Fibroblast of mammary gland (primary cell): ENCODE measurements at places on chromosomes 1 and 21.

DNA sequence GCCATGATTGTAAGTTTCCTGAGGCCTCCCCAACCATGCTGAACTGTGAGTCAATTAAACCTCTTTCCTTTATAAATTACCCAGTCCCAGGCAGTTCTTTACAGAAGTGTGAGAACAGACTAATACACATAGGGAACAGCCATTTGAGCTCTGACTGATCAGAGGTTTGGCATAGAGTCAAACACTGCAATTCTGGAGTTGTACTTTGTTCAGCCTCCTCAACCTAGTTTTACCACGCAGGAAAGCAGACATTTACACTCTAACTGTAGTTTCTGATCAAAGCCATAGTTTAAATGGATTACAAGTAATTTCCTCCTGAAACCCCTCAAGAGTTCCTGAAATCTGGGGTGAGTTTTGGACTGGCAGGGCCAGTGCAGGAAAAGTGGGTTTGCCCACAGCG lies 218.2 kb downstream of the TNR start:
- no peak for DNase-seq

DNA sequence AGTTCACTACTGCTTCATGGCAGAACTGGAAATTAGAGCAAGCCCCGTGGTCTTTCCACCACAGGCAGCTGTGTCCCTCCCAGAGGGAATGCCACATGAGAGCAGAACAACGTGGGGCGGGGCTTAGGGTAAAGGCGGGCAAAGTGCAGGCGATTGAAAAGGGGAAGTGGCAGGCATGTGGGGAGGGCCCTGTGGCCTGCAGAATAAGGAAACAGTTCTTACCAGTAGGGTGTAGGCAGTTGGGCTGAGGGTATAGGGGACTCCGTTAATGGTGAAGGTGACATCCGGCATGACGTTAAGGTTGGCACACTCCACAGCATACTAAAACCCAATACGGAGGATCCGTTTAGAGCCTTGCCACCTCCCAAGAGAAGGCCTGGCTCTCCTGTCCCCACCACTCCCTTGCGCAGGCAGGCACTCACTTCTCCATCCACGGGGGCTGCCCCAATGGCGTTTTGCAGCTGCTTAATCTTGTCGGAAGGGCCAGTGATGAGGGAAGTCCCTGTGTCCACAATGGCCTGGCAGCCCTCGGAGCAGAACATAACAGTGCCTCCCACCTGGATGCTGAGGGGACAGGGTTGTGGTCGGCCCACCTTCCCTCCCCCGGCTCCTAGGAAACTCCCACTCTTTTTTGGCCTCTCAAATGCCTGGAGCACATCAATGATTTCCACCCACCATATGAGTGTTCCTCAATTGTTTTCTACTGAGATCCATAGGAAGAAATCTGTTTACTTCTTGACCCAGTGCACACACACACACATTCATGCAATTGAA lies 9.1 kb upstream of the RAB7B start:
- DNase-seq = no peak

GRCh38 chr1:115041654-115042053 lies 12.0 kb downstream of the TSHB start:
- peak; percentile 40 for DNase-seq

DNA sequence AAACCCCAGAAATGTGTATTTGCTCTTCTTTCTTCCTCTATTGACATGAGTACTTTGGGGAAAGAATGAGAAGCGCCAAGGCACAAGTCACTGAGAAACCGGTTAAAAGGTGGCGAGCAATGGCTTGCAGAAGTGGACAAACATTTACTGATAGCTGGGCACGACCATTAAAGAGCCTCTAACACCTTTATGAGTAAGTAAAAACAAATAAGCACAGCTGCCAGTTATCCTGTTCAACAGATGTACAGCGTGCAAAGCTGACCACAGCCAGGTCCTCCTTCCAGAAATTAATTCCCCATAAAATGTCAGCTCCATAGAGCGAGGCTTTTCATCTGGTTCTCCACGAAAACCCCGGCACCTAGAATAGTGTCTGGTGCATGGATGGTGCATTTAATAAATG lies 72.7 kb downstream of the CAPZB start:
- no peak for DNase-seq

DNA sequence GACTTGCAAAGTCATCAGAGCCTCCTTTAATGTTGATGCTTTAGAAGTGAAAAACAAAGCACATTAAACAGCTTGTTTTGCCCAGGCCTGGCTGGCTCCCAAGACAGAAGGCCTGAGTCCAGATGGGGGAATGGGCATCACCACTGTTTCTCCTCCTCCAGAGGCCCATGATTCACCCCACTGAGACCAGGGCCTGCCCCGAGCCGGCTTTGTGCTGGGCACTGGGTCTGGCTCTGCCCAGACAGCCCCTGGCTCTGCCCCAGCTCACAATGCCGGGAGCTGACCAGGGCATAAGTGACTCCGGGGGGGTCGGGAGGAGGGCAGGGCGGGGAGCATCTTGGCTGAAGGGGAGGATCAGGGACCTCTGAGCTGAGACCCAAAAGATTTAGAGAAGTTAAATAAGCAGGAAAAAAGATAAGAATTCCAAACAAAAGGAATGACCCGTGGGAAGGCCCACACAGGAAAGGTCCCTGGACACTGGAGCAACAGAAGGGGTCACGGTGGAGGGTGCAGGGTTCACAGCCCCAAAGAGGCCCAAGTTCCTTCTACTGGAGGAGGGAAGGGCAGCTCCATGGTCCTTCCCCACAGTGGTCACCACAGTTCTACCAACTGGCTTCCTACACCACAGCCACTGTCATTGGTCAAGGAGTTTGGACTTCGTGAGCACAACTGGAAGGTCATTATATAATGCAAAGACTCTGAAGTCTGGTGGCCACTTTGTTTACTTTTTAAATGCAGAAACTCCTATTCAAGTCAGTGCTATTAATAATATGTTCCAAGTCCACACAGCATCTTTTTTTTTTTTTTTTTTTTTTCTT lies 5.5 kb downstream of the C2CD2 start:
- DNase-seq = peak; percentile 81

- DNase-seq = no peak
Measured at GRCh38 chr1:101406681-101407080, 169.9 kb downstream of the S1PR1 start.

DNA sequence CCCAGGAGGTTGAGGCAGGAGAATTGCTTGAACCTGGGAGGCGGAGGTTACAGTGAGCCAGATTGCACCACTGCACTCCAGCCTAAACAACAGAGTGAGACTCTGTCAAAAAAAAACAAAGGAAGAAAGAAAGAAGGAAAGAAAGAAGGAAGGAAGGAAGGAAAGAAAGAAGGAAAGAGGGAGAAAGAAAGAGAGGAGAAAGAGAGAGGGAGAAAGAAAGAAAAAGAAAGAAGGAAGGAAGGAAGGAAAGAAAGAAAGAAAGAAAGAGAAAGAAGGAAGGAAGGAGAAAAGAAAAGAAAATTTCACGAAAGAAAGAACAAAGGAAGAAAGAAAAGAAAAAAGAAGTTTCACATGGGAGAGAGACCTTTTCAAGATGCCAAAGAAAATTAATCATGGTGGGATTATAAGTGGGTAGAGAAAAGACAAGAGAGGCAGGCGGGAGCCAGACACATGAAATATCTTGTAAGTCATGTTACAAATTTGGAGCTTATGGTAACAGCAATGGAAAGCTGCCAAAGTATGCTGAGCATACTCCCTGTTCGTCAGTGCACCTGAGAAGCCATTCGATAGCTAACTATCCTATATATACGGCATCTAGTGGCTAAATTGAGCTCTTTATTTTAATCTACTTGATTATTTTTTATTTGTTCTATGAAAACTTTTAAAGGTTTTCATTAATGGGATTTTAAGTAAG lies 41.3 kb upstream of the TNFSF4 start:
- peak; percentile 31 for DNase-seq

GRCh38 chr1:117795190-117795589 lies 134.2 kb downstream of the GDAP2 start:
- DNase-seq = peak; percentile 99

- no peak for DNase-seq
Measured at GRCh38 chr1:24657781-24658180, 14.7 kb downstream of the SRRM1 start.

- DNase-seq = no peak
Measured at GRCh38 chr1:216788671-216789070, 65.4 kb upstream of the ESRRG start.

DNA sequence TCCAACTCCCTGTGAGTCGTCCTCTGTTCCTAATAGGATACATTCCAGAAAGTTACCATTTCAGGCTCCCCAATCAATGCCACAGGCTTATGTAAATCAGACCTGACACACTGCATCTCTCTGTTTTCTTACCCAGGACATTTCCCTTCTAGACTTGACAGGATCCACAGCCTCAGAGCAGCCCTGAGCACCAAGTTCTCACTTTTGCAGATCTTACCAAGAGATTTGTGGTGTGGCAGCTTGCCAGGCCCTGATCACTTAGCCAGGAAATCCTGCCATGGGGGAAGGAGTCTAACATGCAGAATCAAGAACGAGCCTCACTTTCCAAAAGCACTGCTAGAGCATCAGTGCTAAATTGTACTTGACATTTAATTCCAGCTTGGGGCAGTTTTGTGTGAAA lies 202.9 kb downstream of the TBX15 start:
- peak; percentile 46 for DNase-seq

DNA sequence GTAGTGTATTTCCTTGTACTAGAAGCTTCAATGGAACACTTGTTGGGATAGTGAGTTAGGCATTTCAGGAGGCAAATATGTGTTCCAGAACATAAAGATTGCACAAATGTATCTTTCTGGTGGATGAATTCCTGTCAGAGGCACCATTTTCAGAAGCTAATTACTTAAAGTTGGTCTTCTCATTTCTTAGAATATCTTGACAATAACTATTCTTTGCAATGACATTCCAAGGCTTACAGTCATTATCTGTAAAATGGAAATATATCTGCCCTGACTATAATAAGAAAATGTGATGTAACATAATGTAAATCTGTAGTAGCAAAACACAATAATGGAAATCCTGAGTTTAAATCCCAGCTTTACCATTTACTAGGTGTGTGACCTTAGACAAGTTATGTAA lies 2.7 kb downstream of the VCAM1 start:
- no peak for DNase-seq
